ENCODE measurements at places on chromosomes 12 and 14.

GRCh38 chr12:5557906-5558305, 126.0 kb downstream of the NTF3 start:
- DNase-seq: no peak

GRCh38 chr12:55931317-55931779, 386 bp downstream of the DGKA start:
- peak; percentile 10 for DNase-seq

GRCh38 chr12:57471661-57472060, 8.0 kb downstream of the ARHGAP9 start:
- DNase-seq: no peak

- no peak for DNase-seq
These were observed 3.4 kb upstream of the GPR162 start for GRCh38 chr12:6818222-6818621.

DNA sequence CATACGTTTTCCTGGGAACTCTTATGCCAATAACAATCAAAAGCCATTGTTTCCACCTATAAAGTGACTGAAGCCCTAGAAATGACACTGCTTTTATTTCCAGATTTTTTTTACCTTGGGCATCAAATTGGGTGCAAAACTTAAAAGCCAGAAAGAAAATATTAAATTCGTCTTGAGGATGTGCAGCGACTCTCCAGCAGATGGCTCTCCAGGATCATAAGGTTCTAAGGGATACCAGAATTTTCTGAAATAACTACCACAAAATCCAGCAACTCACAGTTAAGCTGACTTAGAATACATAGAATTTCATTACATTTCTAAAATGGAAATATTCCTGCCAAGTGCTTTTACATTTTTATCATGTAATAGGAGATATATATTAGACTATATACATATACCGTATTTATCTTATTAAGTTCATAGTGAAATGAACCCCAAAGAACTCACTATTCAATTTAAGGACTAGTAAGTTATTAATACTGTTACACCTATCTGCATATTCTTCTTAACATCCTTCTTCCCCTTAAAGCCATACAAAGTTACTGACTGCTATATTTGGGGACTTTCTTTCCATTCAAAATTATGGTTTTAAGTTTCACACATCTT, 44.0 kb downstream of the ARMH4 start:
- DNase-seq: peak; percentile 80

GRCh38 chr12:112243255-112244110, 118.1 kb downstream of the TRAFD1 start:
- peak; percentile 40 for DNase-seq

GRCh38 chr12:88572781-88573549, 7.3 kb downstream of the KITLG start:
- no peak for DNase-seq

GRCh38 chr12:7060353-7060954, at the start of gene C1S:
C1S (plus strand) TSS chr12:7060718; CDS start chr12:7061913, 1,195 bp downstream.
- peak; percentile 58 for DNase-seq

DNA sequence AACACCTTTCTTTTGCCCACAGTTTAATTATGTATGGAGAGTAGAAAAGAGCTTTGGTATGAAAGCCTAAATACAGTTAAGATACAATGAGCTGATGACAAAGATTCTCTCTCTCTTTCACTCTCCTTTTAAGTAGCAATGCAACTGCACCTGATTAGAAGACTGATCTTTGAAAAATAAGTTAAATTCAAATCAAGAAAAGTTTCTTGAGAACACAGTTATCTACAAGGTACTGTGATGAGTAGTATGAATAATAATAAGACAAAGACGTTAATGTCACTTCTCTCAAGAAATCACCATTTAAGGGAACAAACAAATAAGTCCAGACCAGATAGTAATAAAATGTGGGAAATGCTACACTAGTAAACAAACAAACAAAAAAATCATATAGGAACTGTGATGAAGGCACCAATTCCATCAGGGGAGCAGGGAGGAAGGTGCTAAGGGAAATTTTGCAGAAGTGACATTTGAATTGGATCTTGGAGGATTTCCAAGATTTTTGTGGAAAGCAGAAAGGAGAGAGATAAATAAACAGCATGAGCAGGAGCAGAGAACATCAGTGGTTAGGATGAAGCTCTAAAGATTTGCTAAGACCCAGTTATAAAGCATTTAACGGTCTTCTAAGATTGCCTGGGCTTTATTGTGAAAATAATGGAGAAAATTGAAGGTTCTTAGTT, 65.2 kb upstream of the STK38L start:
- no peak for DNase-seq

GRCh38 chr12:5014269-5014668, 29.4 kb upstream of the KCNA5 start:
- no peak for DNase-seq

GRCh38 chr12:94151582-94151981, 3.2 kb downstream of the PLXNC1 start:
- no peak for DNase-seq

DNA sequence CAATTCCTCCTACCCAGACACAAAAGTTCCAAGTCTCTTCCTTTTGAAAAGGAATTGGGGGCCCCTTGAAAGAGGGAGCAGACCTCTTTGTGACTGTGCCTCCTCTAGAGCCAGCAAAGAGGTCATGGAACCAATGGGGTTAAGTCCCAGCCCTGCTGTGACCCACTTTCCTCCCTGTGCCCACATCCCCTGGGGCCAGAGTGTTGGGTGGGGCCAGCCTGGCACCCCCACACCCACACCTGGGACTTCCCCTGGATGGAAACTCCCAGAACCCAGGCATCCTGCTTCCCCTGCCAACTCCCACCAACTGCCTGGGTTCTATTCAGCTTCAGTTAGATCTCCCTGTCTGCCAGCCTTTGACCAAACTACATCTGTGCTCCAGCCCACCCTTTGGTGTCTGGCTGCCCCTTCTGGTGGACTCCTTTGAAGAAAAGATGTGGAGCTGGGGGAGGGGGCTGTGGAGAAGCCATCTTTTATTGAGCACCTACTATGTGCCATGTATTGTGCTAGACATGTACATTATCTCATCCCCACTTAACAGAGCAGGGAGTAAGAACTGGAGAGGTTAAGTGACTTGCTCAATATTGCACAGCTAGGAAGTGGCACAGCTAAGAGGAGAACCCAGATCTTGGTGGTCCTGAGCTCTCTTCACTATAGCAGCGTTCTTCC, 4.6 kb upstream of the RARG start:
- no peak for DNase-seq

DNA sequence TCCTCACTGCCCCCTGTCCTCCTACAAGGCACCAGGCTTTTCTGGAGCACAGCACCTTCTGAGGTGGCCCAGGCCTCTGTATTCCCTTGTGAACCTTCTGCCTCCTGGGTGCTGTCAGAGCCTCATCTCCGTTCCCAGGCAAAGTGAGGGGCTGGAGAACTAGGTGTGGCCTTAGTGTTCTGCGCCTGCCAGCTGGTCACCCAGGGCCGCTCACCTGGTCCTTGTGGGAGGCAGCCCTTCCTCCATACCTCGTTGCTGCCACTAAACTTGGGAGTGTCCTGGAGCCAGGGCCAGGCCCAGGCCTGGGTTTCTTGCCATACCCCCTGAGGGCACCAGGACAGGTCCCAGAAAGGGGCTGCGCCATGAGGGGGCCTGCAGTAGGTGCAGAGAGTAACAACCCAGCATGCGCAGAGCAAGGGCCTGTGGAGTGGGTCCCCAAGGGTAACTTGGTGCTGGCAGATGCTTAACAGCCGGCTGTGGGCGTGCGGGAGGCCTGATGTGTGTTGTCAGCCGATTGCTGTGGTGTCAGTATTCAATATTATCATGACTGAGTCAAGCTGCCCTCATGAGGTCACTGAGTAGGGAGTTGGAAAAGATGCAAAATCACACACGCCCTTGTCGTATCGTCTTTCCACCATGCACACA, 17.1 kb downstream of the OTUB2 start:
- DNase-seq: no peak

- no peak for DNase-seq
These were observed 10.2 kb downstream of the SYNE2 start for GRCh38 chr14:63863004-63863403.

DNA sequence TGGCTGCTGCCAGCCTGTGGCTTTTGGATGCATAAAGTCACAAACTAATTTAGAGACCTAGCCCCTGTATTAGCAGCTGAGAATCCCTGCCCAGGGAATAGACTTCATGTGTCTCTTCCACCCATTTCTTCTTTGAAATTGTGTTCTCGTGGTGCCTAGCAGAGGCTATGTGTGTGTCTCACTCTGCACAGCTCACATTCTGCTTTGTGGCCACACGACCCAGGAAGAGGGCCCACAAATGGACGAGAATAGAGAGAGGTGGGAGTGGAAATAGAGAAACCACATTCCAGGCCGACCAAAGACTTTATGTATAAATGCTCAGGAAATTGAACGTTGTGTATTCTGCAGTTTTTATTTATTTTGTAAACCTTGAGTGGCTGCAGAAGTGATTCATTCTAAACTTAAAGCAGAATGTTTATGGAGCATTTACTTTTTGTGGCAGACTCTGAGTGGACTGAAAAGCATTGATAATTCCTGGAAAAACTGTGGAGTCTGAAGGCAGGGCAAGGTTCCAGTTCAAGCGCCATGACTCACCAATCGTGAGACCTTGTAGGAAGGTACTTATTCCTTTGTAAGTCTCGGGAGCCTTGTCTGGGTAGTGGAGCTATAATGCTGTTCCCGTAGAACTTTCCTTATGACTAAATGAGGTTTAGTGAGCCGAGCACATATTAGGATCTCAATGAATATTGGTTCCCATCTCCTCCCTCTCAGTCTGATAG, 9.1 kb downstream of the B4GALNT3 start:
- DNase-seq: no peak

DNA sequence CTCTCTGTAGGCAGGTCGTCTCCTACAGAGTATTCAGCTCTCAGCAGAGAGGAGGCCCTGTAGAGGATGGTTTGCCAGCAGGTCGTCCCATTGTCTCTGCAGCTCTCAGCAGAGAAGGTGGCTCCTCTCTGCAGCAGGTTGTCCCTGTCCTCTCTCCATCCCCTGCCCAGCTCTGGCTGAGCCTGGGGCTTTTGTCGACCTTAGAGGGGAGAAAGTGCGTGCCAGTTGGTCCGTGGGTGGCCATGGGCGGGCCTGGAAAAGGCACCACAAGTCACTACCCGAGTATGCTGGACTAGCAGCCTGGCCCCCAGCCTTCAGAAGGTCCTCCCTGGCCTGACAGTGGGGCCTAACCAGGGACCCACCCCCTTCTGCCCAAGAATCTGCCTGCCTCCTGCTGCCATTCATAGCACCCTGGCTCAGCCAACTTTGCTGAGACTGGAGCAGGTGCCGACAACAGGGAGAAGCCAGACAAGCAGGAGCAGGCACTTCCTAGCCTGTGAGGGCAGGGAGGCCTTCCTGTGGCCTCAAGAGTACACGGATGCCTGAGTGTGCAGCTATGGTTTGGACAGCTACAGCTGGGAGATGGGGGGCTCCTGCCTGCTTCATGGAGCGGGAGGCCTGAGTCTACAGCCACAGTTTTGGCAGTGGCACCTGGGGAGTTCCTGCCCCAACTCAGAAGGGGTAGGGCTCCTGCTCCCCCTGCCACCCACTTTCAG, 59.7 kb upstream of the KCNH3 start:
- no peak for DNase-seq

DNA sequence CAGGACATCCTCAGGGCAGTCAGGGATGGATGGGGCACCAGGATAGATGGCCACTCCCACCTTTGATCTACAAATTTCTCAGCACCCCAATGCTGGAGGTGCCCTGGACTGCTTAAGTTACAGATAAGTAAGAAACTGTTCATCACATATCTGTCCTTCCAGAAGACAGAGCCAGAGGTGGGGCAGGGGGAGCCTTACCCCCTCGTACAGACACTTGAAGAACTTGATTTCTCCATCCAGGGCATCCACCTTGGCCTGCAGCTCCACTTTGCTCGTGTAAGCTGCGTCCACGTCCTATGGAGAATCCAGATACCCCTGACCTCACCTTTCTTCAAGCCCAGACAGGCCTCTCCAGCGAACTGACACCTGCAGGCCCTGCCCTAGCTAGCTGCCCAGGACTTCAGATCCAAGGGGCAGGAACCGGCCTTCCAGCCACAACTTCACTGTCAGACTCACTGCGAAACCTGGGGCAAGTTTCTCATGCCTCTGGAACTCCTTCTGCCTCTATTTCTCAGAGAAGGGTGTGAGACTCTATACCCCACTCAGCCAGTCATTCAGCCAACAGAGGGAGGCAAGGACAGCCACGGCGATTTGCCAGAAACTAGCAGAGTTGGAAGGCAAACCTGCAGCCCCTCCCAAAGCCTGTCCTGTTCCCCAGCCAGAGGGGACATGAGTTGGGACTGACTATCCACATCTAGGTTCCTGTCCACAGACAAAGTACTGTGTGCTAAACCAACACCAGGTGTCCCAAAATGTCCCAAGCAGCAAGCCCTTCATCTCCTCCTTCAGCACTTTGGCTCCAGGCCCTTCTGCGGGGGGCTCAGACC, 3.8 kb downstream of the KRT73 start:
- no peak for DNase-seq

GRCh38 chr14:59272633-59273032, 84.2 kb downstream of the DAAM1 start:
- no peak for DNase-seq

- no peak for DNase-seq
These were observed 245.8 kb upstream of the PDZRN4 start for GRCh38 chr12:40942326-40942725.

DNA sequence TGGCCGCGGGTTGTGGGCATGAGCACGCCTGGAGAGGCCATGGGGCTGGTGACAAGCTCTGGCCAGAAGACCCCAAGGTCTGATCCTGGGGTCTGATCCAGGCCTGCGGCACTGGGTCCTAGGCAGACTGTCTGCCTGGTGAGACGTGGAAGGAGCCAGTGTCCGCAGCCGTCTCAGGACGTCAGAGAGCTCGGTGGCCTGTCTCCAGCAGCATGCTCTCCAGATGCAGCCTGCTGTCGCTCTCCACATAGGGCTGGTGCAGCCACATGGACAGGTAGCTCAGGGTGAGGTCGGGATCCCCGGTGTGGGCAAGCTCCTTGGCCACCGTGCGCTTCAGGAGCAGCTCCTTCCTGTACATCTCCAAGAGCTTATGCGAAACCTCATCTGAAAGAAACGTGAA, 14.3 kb downstream of the CINP start:
- DNase-seq: no peak

GRCh38 chr12:60070552-60070951, 474.7 kb downstream of the SLC16A7 start:
- no peak for DNase-seq

DNA sequence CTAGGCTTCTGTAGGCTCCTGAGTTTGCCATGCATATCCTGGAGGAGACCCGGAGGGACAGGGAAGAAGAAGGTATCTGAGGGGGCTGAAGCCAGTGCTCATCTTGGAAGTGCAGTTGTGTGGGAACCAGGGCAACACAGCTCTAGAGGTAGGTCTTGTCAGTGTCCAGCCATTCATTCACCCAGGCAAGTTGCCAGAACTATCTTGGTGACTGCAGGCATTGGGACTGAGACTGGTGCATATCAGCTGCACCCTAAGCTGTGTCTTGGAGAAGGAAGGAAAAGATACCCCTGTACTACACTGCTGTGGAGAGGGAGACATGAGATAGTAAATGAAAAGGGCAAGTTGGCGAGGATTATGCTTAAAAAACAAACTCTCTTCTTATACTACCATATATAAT, 4.9 kb upstream of the WIF1 start:
- no peak for DNase-seq

GRCh38 chr12:32811686-32812392, 56.1 kb upstream of the YARS2 start:
- peak; percentile 61 for DNase-seq

GRCh38 chr14:38290601-38291188, 34.8 kb upstream of the CLEC14A start:
- no peak for DNase-seq
